Cortex of kidney (tissue), 1 donor: ENCODE measurements at places on chromosomes 13 and 19.

DNA sequence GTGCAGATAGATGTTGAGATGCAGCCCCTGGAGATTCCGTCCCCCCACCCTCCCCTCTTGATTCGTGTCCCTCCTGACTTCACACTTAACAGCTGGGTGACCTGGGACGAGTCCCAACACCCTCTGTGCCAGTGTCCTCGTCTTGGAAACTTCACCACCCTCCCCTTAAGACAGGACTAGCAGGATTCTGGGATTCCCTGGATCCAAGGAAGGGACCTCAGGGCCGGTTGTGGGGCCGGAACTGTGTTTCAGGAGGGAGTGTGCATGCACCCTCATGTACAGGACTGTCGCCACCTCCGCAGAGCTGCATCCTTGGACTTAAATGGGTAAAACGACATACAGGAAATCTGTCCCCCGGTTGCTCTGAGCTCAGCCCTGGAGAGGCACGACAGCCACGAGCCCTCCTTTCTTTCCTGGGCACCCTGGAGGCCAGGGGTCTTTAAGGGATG lies 990 bp downstream of the MYO9B start:
- no peak for DNase-seq

DNA sequence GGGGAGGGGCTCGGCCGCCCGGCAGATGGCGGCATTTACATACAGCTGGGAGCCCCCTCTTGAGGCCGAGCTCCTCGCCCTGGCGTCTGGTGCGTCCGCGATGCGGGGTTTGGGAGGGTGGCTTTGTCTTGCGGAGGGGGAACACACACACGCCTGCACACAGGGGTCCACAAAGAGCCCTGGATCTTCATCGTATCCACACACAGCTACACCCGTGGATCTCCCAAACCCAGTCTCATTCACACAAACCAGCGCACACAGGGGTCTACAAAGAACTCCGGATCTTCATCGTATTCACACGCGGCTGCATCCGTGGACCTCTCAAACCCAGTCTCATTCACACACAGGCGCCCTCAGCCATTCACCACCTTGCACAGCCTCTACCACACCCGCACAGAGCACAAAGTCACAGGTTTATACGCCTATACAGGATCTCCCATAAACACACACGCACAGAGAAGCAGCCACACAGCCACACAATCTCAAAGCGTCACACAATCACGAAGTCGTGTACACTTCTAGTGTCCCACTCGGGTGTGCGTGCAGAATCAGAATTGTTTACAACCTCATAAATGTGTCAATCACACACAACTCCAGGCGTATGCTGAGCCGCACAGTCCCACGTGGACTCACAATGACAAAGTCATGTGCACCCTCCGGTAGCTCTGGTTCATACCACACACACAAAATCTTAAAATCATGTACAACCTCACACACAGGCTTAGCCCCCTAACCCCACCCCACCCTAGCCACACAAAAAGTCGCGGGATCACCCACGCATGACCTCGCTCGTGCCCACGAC lies 550 bp upstream of the DLL3 start:
- no peak for DNase-seq

- DNase-seq = no peak
Measured at GRCh38 chr13:64457976-64458375, 2772.2 kb downstream of the PCDH9 start.

DNA sequence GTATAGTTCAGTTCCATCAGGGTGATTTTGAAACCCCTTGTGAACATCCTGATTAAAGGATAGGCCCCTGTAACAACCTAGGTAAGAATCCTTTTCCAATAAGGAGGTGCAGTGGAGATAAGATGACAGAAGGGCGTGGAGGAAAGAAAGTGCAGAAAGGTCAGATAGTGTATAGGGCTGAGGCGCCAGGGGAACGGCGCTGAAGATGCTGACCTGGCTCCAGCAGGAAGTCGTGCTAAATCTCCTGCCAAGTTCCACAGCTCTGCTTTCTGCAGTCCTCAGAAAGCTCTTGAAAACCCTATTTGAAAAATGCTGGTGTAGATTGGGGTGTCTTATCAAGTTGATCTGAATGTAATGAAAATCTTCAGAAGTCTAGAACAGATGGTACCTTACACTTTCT lies 221.7 kb downstream of the COG6 start:
- DNase-seq = no peak

- no peak for DNase-seq
Measured at GRCh38 chr13:27112006-27112405, 59.6 kb downstream of the USP12 start.
